ENCODE measurements at places on chromosomes 4 and X. TPM values are rescaled to one million over a fixed set of nuclear protein-coding genes. Genes with fewer than 3 reads are reported as not detected.

DNA sequence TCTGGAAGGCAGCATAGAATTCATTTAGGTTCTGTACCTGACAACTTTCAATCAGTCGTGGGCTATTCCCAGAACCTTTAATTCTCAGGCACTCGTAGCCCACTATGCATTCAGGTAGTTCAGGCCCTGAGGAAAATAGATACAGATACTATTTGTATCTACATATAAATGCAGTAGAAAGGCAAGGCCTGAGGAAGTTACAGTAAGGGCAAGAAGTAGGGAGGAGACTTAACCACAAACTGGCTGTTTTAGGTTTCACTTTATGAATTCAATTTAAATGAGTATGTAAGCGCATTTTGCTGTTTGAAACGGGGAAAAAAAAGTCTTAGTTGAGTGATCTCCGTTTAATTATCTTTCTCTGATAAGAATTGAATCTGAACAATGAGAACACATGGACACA is 529.4 kb upstream of the ATOH1 start:
- no peak overlapping the region for H3K27ac ChIP-seq
- H3K4me3 ChIP-seq: no peak overlapping the region
- no peaks in the 10 kb centered on the region for H3K36me3 ChIP-seq
- H3K27me3 ChIP-seq: no peaks in the 10 kb centered on the region
- no peaks in the 10 kb centered on the region for H3K4me1 ChIP-seq
- no peak for DNase-seq

DNA sequence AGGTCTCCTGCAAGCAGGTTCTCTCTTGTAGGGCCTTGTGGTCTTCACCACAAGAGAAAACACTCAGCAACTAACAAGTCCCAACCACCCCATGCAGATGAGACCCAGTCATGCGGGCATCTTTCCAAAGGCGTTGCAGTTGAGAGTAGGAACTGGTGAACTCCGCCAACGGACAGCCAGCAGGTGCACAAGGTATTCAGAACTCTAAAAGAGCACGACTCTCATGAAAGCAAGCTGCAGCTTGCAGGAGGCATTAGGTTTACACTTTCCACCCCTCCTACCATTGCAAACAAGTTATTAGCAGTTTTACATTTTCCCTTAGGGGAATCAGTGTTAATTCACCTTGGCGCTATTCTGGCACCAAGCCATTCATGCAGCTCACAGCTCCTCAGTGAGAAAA is 173.4 kb upstream of the KIT start:
- DNase-seq: no peak
- H3K27me3 ChIP-seq: no peaks in the 10 kb centered on the region
- no peaks in the 10 kb centered on the region for H3K4me1 ChIP-seq
- no peak overlapping the region for H3K27ac ChIP-seq
- H3K36me3 ChIP-seq: no peaks in the 10 kb centered on the region

- H3K36me3 ChIP-seq: no peaks in the 10 kb centered on the region
- no peak overlapping the region for H3K4me3 ChIP-seq
- no peaks in the 10 kb centered on the region for H3K27me3 ChIP-seq
- no peak for DNase-seq
- H3K27ac ChIP-seq: no peak overlapping the region
Observed at GRCh38 chr4:85793233-85793585, 318.3 kb downstream of the ARHGAP24 start.

The TMSB15B gene
- 0.54 TPM for total RNA-seq

- no peak overlapping the region for H3K4me3 ChIP-seq
- H3K27ac ChIP-seq: no peak overlapping the region
- H3K4me1 ChIP-seq: peaks cover 8% of the 10 kb centered on the region
- no peaks in the 10 kb centered on the region for H3K36me3 ChIP-seq
- DNase-seq: no peak
- no peaks in the 10 kb centered on the region for H3K27me3 ChIP-seq
Observed at GRCh38 chr4:147368948-147369347, 111.9 kb upstream of the EDNRA start.

- H3K27me3 ChIP-seq: no peaks in the 10 kb centered on the region
- no peak overlapping the region for H3K27ac ChIP-seq
Observed at GRCh38 chr4:185881430-185881829, 69.4 kb upstream of the SORBS2 start.

The SSX3 gene
- not detected for total RNA-seq

GRCh38 chr4:154025110-154025509 is 236.2 kb upstream of the SFRP2 start:
- H3K4me3 ChIP-seq: no peak overlapping the region
- no peak for DNase-seq
- no peaks in the 10 kb centered on the region for H3K27me3 ChIP-seq
- no peaks in the 10 kb centered on the region for H3K36me3 ChIP-seq
- no peak overlapping the region for H3K27ac ChIP-seq
- H3K4me1 ChIP-seq: no peaks in the 10 kb centered on the region

GRCh38 chr4:163663454-163664225 is 169.2 kb downstream of the TMA16 start:
- H3K36me3 ChIP-seq: no peaks in the 10 kb centered on the region
- no peaks in the 10 kb centered on the region for H3K27me3 ChIP-seq
- DNase-seq: no peak

The NKX3-2 gene
- 0.54 TPM for total RNA-seq

Data from Peyer's patch (tissue), 4 donors.